Anterior cingulate cortex (tissue), 58 donors: ENCODE measurements at places on chromosomes 12 and 14.

DNA sequence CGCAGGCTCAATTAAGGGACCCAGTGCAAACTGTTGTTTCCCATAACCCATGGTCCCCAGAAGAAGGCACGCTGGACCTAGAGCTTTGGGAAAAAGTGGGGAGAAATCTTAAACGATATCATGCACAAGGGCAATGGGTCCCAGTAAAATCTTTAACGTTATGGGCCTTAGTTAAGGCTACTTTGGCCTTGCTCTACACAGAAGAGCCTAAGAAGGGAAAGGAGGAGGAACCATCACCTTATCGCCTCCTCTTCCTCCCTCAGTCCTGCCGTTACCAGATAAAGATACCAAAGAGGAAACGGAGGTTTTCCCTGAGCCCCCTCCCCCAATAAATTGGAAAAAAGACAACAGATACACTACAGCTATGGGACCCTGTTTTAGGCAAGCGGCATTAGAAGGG lies 116.9 kb downstream of the PPHLN1 start:
- no peak for DNase-seq

DNA sequence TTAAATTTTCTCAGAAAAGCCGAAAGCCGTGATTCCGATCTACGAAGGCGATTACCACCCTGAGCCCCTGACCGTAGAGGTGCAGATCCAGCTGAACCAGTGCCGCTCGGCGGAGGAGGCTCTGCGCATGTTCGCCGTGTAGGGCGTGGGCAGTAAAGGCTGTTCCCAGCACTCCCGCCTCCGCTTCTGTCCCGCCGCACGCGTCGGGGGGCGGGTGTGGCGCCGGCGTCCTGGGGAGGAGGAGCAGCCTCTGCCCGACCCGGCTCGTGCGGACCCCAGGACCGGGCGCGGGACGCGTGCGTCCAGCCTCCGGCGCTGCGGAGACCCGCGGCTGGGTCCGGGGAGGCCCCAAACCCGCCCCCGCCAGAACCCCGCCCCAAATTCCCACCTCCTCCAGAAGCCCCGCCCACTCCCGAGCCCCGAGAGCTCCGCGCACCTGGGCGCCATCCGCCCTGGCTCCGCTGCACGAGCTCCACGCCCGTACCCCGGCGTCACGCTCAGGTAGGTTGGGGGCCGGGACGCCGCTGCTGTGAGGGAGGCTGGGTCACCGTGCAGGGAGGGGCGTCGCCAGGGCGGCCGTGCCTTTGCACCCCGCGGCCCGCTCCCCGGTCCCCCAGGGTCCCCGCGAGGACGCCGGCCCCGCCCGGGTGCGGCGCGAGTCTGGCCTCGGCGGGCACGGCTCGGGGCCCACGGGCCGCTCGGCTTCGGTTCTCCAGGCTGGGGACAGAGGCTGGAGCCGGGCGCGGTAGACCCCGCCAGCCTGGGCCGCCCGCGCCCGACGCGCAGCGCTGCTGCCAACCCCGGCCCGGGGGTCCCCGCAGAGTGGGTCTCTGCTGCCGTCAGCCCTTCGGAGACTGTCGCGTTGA lies at the start of gene B3GNT4:
Gene B3GNT4, plus strand, starts transcription at position 409 of the 866 bp plus-strand sequence. CDS start 910 bp downstream, outside the sequence.
- DNase-seq = peak; percentile 43

- DNase-seq = no peak
Measured at GRCh38 chr12:105092336-105092735, 8.1 kb upstream of the ALDH1L2 start.

- DNase-seq = no peak
Measured at GRCh38 chr12:32917094-32917611, 20.6 kb upstream of the PKP2 start.

DNA sequence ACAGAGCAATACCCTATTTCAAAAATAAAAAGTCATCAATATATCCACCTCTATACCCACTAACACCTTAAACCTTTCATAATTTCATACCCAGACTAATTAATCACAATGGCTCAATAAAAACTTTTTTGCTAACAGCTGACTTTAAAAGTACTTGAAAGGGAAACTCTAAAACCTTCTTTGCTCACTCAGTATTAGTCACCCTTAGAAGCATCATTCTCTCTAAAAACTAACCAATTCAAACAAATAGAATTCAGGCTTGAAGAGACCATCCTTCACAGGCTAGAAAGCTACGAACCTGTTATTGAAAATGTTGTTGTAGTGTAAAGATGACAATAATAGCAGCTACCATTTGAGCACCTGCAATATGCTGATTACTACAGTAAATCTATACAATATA lies 37.2 kb downstream of the HECTD1 start:
- no peak for DNase-seq
